Activated naive CD4-positive, alpha-beta T cell treated with anti-CD3 and anti-CD28 coated beads, Interleukin-2, amount 10 ng/mL, durations not matched to agents 7 days and 5 days (primary cell): ENCODE measurements at places on chromosomes 2 and 18.

GRCh38 chr18:35807811-35808335 lies 164.6 kb upstream of the RMP24 start:
- DNase-seq = no peak

DNA sequence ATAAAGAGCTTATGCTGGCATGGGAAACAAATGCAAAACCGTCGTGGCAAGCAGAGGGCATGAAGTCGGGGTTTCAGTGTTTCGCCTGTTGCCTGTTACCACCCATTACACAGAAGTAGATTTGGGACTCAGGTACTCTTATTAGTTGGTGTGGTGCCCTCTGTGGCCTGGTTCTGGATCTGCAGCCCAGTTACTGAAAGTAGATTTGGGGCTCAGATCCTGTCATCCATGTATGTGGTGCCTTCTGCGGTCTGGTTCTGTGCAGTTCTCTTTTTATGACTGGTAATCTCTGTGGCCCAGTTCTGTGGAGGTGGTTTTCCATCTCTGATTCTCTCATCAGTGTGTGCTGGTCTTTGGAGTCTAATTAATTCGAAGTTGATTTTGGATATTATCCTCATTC lies 45.2 kb downstream of the ADNP2 start:
- DNase-seq = peak; percentile 64

DNA sequence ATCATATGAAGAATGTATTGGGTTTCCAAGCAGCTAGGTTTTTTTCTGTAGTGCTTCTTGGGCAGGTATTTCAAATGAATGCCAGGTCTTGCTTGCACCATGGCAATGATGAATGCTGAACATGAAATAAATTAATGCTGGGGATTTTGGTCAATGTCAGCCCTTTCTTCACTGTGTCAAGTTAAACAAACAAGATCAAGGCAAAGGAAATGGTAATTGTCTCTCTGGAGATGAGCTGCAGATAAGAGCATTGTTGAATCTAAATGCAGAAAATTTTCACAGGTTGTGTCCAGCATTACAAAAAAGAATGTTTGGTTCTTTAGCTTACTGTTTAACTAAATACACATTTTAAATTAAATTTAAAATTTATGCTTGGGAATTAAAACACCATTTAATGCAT lies 144.3 kb downstream of the GPD2 start:
- DNase-seq = no peak

GRCh38 chr2:53490659-53491058 lies 276.9 kb upstream of the CHAC2 start:
- no peak for DNase-seq
